Non-pigmented ciliary epithelial cell (primary cell): ENCODE measurements at places on chromosomes 5 and 9.

DNA sequence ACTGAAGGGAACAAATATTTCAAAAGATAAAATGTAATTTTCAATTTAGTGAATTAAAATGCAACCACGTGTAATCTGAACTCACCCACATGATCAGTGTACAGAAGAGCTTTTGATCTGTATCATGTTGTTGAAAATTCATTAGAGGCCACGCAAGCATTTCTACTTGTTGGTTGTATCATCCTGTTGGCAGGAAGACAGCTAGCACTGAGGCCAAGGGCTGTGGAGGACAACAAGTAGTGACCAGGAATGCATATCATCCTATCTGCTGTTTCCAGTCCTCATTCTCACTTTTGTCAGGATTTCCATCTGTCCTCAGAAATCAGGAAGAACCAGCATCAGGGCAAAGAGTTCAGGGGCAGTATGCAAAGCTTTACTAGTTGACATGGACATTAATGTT is 29.9 kb upstream of the CKS2 start:
- DNase-seq = no peak

DNA sequence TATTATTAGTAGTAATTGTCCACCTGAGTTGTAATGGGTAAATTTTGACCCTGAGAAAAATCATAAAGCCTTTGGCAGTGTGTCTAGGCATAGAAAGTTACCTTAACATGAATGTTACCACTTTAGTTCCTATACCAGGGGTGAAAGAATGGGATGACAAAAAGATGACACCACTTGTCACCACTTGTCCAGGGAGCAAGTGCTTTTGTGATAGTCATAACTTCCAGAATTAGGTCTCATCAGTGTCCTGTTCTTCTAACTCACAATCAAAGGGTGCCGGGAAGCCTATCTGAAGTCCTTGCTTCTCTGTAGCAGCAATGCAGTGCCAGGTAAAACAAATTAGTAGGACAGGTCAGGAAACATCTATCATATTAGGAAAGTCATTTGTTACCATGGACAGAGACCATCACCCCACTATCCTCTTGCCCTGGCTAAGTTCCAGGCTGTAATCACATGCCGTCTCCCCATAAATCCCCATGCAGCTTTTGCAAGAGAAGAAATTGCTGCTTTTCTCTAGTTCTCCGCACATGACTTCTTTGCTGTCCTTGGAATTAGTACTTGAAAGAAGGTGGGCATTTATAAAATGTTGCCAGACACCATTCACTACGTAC is 156.5 kb upstream of the SGCD start:
- DNase-seq = no peak

- no peak for DNase-seq
Observed at GRCh38 chr5:84589926-84590325, 205.2 kb upstream of the EDIL3 start.

- no peak for DNase-seq
Observed at GRCh38 chr5:40052808-40053207, 626.9 kb upstream of the PTGER4 start.

- no peak for DNase-seq
Observed at GRCh38 chr9:119298076-119298853, 71.0 kb downstream of the BRINP1 start.

- DNase-seq = no peak
Observed at GRCh38 chr5:62460578-62460983, 48.0 kb downstream of the IPO11 start.

DNA sequence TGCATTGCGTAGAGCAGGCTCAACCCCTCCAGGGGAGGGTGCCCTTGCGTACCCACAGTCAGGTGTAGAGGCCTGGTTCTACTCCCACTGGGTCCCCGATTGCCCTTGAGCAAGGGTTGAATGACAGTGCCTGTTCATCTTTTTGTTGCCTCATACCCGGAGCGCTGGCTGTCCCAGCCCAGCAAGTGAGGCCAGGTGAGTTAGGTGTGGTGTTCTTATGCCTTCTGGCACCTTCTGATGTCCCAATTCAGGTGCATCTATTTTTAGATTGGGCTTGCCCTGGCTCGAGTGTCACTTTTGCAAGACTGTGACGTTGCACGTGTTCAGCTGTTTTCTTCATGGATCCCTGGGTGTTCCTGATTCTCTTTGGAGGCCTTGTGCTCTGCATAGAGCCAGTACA is 257.8 kb downstream of the GOLPH3 start:
- DNase-seq = no peak

- DNase-seq = no peak
Observed at GRCh38 chr5:158410976-158411375, 552.0 kb upstream of the CLINT1 start.

GRCh38 chr5:86971034-86971571 is 296.6 kb upstream of the RASA1 start:
- DNase-seq = no peak

GRCh38 chr9:106038266-106039001 is 344.1 kb downstream of the TMEM38B start:
- DNase-seq = no peak

- DNase-seq = peak; percentile 8
Observed at GRCh38 chr9:119810645-119811429, 441.6 kb upstream of the BRINP1 start.

DNA sequence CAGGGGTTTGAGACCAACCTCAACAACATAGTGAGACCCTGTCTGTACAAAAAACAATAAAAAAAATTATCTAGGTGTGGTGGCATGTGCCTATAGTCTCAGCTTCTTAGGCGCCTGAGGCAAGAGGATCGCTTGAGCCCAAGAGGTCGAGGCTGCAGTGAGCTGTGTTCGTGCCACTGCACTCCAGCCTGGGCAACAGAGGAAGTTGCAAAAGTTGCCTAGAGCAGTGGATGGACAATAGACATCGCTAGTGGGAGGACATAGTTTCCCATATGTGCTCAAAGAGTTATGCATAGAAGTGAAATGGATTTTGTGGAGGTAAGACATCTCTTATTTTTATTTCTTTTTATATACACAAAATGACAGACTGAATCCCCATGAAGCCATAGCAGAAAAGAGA is 19.0 kb downstream of the HNRNPK start:
- no peak for DNase-seq
